T follicular helper cell (primary cell): ENCODE measurements at places on chromosomes 6 and 20.

- DNase-seq: no peak
Measured at GRCh38 chr6:25692472-25692871, 40.5 kb downstream of the SCGN start.

DNA sequence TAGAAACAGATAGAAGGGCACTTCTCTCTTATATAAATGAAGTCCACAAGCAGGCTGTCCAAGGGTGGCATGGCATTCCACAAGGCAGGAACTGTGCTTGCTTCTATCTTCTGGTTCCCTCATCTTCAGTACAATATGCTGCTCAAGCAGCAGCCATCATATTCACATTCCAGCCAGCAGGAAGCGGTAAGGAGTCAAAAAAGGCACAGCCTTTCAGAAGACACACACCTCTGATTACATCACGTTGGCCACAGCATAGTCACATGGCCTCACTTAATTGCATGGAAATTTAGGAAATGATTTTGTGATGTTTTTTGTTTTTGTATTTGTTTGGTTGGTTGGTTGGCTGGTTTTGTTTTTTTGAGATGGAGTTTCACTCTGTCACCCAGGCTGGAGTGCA is 19.0 kb downstream of the REM1 start:
- DNase-seq: no peak

DNA sequence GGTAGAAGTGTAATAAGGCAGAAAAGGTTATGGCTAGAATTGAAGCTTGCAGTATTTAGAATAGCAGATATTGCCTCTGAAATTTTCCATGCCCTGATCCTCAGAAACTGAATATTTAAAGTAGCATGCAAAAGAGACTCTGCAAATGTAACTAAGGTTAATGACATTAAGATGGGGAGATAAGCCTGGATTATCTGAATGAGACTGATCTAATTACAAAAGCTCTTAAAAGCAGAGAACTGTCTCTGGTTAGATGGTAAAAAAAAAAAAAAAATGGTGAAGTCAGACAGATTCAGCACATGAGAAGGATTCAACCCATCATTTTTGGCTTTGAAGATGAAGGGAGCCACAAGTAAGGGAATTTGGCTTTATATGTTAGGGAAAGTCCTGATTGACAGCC is 503.7 kb upstream of the IRAK1BP1 start:
- DNase-seq: no peak

GRCh38 chr20:6637160-6637579 is 130.3 kb upstream of the BMP2 start:
- no peak for DNase-seq

- no peak for DNase-seq
Measured at GRCh38 chr6:126720304-126720703, 380.4 kb downstream of the CENPW start.

- no peak for DNase-seq
Measured at GRCh38 chr6:2086326-2086965, 159.0 kb downstream of the GMDS start.
